Kidney tubule cell (primary cell): ENCODE measurements at places on chromosomes 3 and 15.

DNA sequence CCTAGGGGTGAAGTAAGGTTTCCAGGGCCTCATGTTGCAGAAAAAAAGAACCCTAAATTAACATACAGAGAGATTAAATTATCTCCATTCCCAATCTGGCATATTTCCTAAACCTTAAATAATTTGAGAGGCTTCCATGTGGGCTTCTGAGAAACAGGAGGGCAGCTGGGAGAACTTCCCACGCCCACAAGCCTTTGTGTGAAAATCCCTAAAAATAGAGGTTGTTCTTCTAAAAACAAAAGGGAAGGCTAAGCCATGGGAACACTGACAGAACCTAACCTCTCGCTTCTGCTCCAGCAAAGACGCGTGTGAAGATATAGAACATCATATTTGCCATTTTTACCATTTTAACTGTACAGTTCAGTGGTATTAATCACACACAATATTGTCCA lies 812 bp upstream of the SLC12A8 start:
- no peak for DNase-seq

- peak; percentile 12 for DNase-seq
Observed at GRCh38 chr3:42749753-42750231, 23.3 kb downstream of the CCDC13 start.

DNA sequence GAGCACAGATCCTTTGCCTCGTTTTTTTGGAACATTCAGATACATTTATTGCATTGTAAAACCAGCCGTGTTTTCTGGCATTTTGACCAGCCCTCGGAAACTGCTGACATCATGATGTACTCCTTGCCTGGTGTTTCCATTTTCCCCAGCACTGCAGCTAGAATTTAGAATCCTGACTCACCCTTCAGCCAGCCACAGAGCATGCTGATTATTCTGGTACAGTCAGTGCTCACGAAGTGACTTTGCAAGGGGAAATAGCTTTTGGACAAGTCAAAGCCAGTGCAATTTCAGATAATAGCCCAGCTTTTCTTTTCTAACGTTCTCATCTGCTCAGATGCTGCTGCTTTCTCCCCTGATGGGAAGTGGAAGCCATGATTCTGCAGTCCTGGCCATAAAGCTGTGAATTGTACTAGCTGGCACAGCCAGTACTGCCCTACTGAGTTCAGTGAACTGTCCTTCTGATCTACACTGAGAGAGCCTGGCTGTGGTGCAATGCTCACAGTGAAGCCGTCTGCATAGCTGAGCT lies 12.1 kb upstream of the CNBP start:
- DNase-seq: peak; percentile 86

DNA sequence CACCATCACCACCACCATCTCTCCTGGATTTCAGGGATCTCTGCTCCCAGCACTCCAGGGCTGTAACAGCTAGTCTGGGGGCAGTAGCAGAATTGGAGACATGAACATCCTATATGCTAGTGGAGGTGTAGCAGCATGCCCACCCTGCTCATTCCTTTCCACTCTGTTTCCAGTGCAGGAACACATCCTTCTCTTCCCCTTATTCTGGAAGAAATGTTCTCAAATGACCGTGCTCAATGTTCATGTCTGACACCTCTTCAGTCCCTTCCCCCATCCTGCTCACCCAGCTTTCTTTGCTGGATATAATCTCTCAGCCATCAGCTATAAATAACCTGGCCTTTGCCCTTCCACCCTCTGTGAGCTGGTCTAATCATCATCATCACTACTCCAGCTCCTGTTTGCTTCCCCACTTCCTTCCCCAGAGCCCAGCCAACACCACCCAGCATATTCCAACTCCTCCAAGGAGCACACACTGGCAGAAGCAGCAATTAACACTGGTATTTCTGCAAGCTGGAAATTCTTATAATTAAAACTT lies 31.1 kb downstream of the DCLK3 start:
- DNase-seq: no peak

DNA sequence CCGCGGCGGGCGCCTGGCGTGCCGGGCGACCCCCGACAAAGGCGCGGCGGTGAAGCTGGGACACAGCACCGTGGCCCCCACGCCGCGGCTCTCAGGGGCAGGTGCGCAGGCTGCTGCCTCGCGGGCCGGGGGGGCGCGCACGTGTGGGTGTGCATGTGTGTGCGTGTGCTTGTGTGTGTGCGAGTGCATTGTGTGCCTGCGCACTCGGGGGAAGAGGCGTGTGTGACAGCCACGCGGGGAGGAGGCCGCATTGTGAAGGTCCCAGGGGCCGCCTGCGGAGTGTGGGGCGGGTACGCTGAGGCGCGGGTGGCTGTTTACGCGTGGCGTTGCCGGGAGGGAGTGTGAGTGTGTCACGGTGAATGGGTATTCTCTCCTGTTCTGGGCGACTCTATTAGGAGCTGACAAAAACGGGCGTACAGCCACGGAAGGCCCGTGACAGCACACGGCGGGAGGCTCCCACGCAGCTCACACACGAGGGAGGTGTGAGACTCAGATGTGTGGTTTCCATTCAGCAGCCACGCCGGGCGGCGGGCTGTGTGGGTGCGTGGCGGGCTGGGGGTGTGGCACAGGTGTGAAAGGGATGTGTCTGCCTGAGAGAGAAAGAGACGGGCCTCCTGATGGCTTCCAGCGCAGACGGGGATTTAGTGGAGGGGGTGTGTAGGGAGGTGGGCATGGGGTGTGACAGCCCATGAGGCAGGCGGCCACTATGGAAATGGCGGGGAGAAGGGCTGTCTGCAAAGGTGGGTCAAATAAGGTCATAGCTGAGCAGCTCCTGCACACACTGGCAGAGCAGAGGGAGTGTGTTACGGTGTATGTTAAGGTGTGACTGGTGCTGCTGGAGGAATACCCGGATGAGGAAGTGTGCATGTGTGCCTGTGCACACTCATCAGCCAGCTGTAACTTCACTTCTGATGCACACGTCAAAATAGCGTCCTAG lies 750 bp downstream of the PODXL2 start:
- no peak for DNase-seq

DNA sequence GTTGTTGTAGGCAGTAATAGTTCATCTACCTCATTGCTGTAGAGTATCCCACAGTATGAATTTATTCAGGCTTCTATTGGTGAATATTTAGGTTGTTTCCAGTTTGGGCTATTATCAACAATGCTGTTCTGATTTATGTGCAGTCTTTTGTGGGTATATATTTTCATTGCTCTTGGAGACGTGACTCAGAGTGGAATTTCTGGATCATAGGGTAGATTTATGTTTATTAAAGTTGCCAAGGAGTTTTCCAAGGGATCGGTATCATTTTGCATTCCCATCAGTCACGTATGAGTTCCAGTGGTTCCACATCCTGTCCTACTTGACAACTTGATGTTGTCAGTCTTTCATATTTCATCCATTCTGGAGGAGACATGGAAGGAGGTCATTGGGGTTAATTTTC lies 8.4 kb upstream of the HRH1 start:
- DNase-seq: peak; percentile 85

DNA sequence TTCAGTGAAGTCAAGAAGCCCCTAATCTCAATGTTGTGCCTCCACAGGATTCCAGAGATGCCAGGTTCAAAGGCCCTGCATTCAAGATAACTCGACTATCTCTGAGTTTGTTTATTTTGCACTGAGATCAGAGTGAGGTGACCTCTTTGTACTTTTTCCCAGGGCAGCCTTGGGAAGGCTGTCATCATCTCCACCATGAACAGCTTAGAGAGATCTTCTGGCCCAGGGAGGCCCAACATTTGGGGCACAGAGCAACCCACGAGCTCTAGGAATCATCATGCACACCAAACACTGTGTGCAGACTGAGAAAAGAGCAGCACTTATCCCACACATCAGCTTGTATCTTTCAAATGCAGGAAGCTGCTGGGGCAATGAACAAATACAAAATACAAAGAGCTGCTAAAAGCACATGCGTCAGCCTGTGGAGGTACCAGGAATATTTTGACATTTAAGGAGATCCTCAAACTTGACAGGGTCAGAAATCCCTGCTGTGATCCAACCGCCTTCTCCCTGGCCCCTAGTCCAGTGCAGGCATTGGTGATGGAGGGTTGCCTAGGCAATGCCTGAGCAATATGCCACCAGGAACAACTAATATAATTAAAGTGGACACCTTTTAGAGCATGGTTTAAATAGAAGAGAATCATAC lies 33.6 kb downstream of the TRIM42 start:
- no peak for DNase-seq

DNA sequence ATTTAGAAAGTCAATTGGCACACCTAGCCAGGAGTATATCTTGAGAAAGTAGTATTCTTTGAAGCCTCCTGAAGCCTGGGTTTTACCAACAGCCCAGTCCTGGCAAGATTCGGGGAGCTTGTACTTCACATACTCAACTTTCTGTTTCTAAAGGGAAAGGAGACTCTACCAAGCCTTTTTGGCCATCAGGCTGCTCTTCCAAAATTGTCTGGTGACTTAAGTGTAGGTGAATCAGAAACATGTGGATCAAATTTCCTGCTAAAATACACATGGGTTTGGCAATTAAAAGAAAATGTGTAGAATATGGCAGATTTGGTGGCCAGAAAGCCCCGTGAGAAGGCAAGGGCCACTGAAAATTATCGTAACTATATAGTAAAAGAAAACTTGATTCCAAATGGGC lies 15.9 kb upstream of the GREM1 start:
- no peak for DNase-seq

DNA sequence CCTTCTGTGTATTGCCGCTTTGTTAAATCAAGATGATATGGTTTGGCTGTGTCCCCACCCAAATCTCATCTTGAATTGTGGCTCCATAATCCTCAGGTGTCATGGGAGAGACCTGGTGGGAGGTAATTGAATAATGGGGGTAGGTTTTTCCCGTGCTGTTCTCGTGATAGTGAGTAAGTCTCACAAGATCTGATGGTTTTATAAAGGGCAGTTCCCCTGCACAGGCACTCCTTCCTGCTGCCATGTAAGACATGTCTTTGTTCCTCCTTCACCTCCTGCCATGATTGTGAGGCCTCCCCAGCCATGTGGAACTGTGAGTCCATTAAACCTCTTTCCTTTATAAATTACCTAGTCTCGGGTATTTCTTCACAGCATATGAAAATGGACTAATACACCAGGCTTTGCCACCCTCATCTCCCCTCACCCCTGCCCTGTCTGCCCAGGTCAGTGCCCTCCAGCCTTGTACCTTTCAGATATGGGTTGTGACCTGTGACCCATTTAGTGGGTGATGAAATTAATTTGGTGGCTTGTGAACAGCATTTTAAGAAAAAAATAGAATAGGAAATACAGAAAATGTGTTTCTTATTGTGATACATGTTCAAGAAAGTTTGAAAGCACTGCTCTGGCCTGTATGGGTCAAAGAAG lies 56.1 kb upstream of the MCF2L2 start:
- no peak for DNase-seq

DNA sequence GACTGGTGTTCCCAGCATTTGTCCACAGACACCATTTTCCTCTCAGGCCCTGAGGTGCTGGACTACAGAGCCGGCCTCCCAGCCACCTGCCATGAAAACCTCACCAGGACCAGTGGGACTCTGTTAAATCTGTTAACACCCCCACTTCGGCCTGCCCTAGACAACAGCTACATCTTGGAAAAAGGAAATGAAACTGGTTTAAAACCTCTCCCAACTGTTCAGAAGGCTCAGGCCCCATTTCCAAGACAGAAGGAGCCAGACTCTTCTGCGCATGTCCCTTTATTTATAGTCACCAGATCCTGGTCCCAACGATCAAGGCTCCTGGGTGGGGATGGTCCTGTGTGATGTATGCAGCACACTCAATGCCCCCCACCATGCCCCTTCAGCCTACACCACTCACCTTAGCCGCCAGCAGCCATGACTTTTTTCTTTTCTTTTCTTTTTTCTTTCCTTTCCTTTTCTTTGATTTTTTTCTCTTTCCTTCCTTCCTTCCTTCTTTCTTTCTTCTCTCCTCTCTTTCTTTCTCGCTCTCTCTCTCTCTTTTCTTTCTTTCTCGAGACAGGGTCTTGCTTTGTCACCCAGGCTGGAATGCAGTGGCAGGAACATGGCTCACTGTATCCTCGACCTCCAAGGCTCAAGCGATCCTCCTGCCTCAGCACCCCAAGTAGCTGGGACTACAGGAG lies 25.5 kb upstream of the FLNB start:
- DNase-seq: no peak

DNA sequence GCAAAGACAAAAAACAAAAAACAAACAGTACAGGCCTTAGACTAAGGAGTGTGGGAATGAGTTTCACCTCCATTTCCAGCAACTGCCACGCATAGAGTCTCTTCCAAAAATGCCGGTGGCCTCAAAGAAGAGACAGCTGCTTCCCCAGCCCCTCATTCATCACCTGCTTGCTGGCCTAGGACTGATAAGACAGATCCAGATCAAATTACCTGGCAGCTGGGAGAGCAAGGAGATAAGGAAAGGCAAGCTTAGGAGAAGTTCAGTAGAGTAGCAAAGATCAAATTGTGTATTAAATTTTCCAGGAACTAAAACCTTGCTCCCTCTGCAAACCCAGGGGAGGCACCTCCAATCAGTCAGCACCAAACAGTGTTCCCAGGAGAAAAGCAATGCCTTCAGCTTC lies 325.8 kb upstream of the CTNNB1 start:
- no peak for DNase-seq

GRCh38 chr15:80659375-80659774 lies 35.7 kb upstream of the ABHD17C start:
- peak; percentile 67 for DNase-seq

DNA sequence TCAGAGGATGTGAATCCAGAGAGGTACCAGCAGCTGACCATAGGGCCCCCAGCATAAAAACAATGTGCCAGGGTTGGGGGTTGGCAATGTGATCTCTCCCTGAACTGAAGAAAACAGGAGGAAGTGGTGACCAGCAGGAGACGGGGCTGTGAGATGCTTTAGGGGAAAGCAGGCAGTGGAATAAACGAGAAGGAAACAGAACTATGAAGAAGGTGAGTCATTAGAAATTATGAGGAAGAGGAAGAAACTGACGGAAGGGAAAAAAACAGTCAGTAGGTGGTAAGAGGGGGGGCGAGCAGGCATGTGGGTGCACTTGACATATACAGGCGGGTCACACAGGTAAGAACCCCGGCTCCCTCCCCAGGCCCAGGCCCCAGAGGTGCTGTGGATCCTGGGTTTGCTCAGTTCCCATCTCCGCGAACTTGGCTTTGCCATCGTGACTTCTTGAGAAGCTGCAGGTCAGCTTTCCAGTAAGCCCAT lies 42.2 kb upstream of the B3GNT5 start:
- peak; percentile 49 for DNase-seq

DNA sequence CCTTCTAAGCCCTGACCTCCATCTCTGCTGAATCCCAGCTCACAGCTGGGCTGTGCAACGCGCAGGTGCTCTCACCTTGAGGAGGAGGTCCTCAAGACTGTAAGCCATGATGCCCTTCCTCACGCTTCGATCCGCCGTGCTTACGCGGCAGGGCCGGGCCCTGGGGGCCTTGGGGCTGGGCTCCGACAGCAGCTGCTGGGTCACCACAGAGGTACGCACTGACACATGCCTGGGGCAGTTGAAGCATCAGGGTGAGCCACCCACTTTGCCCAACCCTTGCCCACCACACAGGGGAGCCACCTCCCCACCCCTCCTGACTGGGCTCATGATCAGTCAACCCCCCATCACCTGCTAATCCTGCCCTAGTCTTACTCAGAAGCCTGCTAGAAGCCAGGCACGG lies 3.1 kb downstream of the CIDEC start:
- no peak for DNase-seq

DNA sequence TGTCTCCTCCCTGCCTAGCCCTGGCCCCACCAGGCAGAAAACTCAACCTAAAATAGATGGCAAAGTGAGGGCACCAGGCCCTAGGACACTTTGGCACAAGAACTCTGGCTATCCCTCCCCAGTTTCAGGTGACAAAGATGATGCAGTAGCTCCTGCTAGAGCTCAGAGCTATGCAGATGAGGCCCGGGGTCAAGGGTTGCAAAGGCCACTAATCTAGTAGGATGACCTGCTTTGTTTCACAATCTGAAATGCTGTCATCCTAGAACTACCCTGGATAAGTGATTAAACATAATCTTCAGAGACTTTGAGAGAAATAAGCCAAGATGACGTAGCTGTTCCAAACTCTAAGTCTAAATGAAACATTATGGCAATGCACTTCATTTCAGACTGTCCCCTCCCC lies 24.0 kb upstream of the PIK3R4 start:
- no peak for DNase-seq
